Renal pelvis (tissue), 12 donors: ENCODE measurements at places on chromosomes 6 and 20. TPM values are rescaled to one million over a fixed set of nuclear protein-coding genes. Genes with fewer than 3 reads are reported as not detected.

- no peak for DNase-seq
These were observed 115.7 kb downstream of the TAF4 start for GRCh38 chr20:61949714-61950640.

DNA sequence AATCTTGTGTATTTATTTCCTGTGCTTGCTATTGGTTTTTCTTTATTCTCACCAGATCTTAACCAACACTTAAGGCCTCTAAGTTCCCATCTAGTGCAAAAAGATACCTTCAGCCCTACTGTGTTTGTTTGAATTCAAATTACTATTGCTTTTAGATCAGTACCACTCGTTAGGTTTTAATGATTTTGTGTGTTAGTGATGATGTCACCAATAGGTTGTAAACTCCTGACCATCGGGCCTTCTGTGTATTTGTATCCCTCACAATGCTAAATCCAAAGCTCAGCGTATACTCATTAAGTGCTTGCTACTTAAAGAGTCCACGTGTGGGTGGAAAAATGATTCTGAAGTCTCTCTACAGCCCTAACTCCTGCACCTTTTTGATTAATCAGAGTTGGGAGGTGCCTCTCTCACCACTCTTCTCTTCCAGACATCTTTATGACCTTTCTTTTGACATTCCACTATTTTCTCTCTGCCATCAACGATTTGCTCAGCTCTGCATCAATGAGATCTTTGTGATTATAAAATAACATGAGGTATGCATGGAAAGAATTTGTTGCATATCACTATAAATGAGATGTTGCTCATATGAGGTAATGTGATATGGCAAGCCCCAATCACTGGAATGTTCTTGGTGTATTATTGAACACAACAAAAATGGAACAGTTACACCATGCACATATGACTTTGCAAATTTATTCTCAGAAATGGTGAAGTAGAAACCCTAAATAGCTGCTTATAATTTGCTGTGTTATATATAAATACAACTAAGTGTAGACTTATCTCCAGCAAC is 55.1 kb upstream of the LAMA2 start:
- no peak for DNase-seq

DNA sequence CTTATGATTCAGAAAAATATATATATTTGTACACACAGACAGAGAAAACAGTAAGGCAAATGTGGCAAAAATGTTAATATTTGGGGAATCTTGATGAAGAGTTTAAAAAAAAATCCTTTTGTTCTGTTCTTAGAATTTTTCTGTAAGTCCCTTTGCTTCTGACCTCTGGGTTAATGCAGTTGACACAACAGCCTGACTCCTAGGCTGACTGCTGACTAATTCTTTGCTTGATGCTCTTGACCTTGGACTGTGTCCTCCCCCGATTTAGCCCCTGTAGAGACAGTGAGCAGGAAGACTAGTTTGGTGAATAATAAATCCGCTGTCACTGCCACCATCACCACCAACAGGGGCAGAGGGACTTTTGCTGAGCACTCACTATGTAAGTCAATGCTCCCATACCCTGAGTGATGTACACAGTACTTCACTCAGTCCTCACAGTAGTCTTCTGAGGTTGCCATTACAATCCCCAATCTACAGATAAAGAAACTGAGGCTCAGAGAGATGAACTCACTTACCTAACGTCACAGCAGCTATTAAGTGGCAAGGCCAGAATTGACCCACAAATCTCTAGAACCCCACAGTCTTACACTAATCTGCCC is 71.7 kb downstream of the SNX5 start:
- no peak for DNase-seq

DNA sequence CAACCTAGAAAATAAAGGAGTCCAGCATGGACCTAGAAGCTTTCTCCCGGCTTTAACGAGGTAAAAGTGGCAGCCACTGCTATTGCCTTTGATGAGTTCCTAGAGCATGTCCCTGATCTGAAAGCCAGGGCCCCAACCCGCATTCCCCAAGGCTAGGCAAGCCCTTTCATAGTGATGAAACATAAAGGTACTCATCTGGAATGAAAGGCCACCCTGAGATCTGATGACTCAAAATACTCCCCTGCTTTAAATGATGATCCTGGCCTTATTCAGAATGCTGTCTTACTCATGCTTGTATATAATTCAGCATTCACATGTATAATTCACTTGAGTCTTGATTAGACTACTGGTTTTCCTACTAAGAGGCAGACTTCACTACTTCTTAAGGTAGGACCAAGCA is 21.3 kb downstream of the TTPAL start:
- DNase-seq: no peak

The NHLRC1 gene
- polyA plus RNA-seq: 1.6 TPM

The PTCRA gene
- polyA plus RNA-seq: 0.23 TPM

GRCh38 chr6:100247123-100247522 is 217.6 kb downstream of the SIM1 start:
- DNase-seq: no peak

GRCh38 chr6:169296170-169296569 is 42.5 kb upstream of the THBS2 start:
- DNase-seq: no peak

GRCh38 chr6:101181006-101181405 is 212.5 kb upstream of the GRIK2 start:
- no peak for DNase-seq

The POU3F2 gene
- polyA plus RNA-seq: 0.10 TPM

The ZDHHC14 gene
- polyA plus RNA-seq: 24.5 TPM

DNA sequence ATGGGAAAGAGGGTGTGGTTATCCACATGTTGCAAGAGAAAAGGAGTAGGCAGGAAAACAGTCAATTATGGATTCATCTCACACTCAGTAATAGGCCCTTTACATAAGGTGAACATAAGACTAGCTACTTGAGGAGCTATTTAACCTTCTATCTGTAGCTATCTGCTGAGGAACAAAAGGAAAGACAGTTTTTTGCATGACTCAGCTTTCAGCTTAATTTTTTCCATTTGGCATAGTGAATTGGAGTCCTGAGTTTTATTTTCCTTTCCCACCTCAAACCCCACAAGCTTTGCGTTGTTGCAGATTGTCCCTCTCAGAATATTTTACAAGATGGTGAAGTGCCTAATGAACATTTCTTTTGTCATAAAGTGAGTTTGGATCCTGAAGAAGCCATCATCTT is 32.4 kb downstream of the UBD start:
- DNase-seq: no peak

The RIMS4 gene
- polyA plus RNA-seq: 0.37 TPM

The HCRTR2 gene
- not detected for polyA plus RNA-seq

The TRIM40 gene
- polyA plus RNA-seq: 0.10 TPM

The PAK5 gene
- 0.52 TPM for polyA plus RNA-seq
